T-cell (primary cell): ENCODE measurements at places on chromosomes 5 and 9.
A peak's percentile ranks its signal among the peaks of the same experiment; 100 is the strongest.

- no peak for DNase-seq
These were observed 229.8 kb downstream of the DRD1 start for GRCh38 chr5:175214152-175214551.

DNA sequence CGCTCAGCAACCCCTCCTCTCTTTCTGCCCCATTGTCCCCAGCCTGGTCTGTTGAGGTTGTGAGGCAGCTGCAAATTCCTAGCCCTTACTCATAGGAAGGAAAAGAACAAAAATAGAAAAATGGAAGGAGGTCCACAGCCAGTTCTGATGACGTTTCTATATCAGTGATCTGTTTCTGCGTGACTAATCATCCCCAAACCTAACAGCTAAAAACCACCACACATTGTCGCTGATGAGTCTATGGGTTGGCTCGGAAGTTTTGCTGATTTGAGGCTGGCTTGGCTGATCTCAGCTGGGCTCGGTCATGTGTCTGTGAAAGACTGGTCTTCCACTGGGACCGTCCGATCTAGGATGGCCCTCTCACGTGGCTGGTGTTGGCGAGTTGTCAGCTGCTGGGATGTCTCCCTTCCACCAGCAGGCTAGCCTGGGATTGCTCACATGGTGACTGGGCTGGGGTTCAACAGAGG is 200.6 kb upstream of the ZNF618 start:
- DNase-seq = no peak

DNA sequence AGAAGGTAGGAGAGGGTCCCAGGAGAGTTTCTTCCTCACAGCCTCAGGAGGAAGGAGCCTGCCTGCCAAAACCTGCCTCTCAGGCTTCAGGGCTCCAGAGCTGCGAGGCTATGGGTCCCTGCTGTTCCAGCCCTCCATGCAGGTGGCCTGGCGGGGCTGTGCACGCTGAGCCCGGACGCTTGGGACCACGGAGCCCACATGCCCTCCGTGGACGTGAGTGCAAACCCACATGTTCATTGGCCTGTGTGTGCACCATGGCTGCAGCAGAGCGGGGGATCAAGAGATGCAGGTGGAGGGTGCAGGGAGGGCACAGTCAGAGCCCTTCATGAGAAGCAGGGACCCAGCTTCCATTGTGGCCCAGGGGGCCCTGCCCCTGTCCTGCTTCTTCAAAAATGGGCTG is 287.3 kb downstream of the IRX2 start:
- DNase-seq = no peak

- DNase-seq = peak; percentile 60
These were observed at the start of gene SLCO4C1 for GRCh38 chr5:102296178-102296817. Gene SLCO4C1 (minus strand): TSS chr5:102296284. CDS start chr5:102296262, 22 bp downstream.

GRCh38 chr9:133075925-133076630 is 14.3 kb downstream of the CEL start:
- no peak for DNase-seq

DNA sequence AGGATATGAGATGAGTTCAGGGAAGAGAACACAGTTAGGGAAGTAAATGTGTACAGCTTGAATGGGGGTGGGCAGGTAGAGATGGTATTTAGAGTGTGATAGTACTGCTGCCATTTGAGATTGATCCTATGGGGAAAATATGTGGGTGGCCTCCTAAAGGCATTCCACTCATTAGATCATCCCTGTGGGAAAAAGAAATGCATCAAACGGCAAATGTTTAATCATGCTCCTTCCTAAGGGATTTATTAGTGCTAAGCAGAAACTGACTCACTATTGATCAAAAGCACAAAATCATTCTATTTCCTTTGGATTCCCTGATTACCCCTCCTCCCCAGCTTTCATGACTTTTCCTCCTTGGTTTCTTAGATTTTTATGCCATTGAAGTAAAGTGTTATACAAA is 36.4 kb upstream of the SMC5 start:
- DNase-seq = no peak

- DNase-seq = no peak
These were observed 79.5 kb downstream of the OSMR start for GRCh38 chr5:38925154-38925925.
